Subcutaneous adipose tissue (tissue), 4 donors: ENCODE measurements at places on chromosomes 13 and 19. TPM values are rescaled to one million over a fixed set of nuclear protein-coding genes. Genes with fewer than 3 reads are reported as not detected.

The APOC4 gene
- not detected for total RNA-seq

The ADGRE3 gene
- total RNA-seq, result 0.34 TPM

The TMEM145 gene
- not detected for total RNA-seq

The FLT3 gene
- 4.1 TPM for total RNA-seq

The AP1M2 gene
- not detected for total RNA-seq

The RABAC1 gene
- total RNA-seq, result 132 TPM

The ETV2 gene
- total RNA-seq, result 1.2 TPM

The IFNL1 gene
- total RNA-seq, result not detected

The REEP6 gene
- 3.8 TPM for total RNA-seq

The SOHLH2 gene
- total RNA-seq, result not detected

The MBD3L2 gene
- not detected for total RNA-seq

The IL11 gene
- not detected for total RNA-seq

The F10 gene
- 33.0 TPM for total RNA-seq

The SLC25A42 gene
- 4.1 TPM for total RNA-seq
